ENCODE measurements at places on chromosomes 2 and 18.

DNA sequence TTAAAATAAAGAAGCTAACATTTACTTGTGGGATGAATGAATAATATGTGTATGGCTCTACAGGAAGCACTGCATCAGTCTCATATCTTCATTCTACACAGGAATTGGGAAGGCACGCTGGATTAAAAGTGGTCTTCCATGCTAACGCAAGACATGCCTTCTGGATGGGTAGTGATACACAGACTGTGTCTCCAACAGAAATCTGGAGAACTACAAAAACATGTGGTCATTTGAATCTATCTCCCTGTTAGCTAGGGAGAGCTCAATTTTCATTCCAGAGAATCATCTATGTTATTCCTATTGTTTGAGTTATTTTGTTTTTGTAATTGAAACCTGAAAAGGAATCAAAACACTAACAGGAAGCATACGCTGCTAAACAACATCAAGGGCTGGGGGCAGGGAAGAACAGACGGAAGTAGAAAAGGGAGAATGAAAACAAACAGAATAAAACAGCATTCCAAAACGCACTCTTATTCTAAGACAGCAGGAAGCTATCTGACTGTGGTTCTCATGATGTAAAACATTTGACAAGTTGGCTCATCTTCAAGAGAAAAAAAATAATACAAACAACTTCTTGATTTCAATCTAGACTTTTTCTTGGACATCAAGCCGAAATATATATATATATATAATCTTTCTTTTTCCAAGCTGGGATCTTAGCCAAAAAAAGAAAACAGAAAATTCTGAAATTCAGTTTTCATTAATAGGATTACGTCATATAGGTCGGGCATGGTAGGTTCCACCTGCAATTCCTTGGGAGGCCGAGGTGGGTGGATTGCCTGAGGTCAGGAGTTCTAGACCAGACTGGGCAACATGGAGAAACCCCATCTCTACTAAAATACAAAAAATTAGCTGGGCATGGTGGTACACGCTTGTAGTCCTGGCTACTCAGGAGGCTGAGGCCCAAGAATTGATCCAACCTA lies 31.5 kb upstream of the ASNSD1 start:
- no peak for DNase-seq

- no peak for DNase-seq
Observed at GRCh38 chr2:23347471-23348092, 37.4 kb upstream of the KLHL29 start.

DNA sequence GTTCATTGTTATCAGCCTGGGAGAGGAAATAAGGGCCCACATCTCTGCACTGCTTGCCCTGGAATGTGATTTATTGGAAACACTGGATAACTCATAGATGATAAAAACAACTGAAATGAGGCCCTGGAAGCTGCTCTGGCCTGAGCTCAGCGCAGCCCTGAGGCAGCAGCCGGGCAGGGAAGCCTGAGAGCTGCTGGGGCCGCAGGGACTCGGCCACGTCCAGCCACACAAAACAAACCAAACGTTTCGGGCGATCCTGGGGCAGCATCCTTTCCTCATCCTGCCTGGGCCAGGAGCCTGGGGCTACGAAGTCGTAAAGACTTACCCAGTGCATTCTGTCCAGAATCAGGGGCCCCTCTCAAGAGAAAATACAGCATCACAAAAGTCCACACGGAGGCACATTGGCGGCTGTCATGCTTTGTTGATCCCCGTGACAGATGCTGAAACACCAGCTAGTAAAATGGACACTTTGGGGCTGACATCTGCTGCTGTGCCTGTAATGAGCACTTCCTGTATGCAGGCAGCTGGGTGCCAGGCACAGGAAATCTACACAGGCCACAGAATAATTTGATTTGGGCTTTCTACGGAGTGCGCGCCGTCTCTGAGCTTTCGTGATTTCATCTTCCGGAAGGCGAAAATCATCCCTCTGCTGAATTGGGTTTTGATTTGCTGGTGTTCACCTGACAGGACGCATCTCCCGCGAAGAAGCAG lies 250.6 kb downstream of the EIPR1 start:
- DNase-seq: no peak

GRCh38 chr2:129378186-129378585 lies 601.3 kb upstream of the RAB6C start:
- DNase-seq: no peak

GRCh38 chr2:43279317-43279840 lies 53.0 kb upstream of the ZFP36L2 start:
- no peak for DNase-seq

DNA sequence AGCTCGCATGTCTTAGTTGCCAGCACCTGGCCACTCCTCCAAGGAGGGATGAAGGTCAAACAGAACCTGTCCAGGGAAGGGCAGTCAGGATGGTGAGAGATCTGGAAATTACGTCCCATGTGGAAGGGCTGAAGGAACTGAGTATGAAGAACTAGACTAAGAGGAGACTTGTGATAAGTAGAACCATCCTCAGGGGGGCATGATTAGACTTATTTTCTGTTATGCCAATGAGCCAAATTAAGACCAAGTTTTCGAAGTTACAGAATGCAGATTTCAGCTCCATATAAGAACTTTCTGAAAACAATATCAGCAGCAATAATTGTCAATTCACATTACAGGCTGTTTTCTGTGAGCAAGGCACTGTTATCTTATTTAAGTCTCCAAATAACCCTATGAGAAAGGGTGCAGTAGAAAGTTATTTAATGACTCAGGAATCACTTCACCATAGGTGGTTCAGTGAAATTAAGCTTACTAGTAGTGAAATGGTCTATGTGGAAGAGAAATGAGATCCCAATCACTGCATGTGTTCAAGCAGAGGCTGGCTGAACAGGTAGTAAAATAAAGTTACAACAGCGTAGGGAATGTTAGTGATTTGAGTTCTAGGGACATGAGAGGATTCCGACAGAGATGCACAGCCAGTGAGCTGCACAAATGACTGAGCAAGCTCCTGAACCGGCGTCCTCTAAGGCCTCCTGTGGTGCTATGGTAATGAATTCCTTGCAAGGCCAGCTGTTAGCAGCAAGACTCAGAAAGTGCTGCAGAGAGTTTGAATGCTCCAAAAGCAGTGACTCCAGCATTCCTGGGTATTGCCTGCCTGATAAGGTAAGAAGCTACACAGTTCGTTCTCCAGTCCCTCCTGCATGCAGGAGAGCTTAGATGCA lies 4.5 kb upstream of the DYM start:
- no peak for DNase-seq

DNA sequence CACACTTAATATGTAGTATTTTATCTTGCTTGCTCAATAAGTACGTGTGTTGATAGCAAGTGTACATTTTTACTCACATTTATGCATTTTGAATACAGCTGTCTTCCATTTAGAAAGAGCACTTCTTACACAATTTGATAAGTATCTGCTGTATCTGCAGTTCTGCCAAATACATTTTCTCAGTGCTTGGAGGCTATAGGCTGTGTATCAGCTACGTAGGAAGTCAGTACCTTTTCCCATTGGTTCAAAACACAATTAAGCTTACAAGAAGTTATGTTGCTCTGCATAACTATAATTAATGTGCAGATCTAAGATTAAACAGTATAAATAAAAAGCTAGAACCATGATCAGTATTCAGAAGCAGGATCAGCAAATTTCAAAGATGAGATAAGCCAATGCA lies 503.6 kb upstream of the SMIM21 start:
- DNase-seq: no peak

- DNase-seq: no peak
Observed at GRCh38 chr2:224078656-224079055, 39.6 kb upstream of the SERPINE2 start.

DNA sequence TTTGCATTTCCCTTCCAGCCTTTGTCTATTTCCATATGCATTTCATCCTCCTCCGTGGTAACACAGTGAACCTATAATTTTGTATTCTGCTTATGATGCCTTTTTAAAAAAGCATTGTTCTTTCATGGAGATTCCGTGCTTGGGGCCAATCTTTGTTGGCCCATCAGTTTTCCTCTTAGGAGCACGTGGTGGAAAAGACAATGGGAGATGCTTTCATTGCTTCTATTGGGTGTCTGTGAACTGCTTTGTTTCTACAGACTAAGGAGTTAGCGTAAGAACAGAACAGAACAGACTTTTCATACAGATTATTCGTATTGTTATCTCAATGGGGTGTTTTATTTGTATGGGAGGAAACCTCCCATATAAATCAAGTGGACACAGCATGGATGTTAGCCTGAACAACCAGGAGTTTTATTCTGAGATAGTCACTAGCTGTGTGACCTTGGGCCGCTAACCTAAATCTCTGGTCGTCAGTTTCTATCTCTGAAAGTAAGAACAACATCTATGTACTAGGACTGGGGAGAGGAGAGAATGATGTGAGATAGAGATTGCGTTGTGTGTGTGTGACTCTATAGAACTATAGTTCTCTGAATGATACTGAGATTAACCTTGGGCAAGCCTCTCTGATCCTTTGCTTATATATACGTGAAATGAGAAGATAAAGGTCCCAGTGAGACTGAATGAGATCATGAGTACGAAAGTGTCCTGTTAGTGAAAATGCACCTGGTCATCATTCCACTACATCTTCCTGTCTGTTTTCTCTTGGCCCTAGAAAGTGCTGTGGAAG lies 22.9 kb upstream of the YWHAQ start:
- no peak for DNase-seq

DNA sequence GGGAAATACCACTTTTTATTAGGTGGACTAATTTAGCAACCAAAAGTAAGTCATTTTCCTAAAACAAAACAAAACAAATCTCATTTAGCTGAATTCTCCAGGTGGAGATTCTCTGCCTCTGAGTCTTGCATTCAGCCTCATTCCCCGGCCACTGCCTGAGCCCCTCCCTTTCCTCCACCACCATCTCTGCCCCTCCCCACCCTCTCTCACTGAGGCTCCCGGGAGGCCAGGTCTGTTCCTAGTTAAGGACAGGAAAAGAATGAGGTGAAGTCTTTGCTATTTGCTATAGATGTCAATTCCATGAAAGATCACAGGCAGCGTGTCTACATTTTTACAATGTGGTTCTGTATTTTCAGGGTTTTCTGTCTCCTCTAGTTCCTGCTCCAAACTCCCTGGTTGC lies 83.0 kb upstream of the SOX11 start:
- no peak for DNase-seq

Data from stimulated activated CD8-positive, alpha-beta memory T cell treated with anti-CD3 and anti-CD28 coated beads, Interleukin-4, amount 100 ng/mL, for 24 hours (primary cell).